ENCODE measurements at places on chromosomes 11 and 22. TPM values are rescaled to one million over a fixed set of nuclear protein-coding genes. Genes with fewer than 3 reads are reported as not detected.

Gene CATSPER1
- not detected for total RNA-seq

Gene OR52H1
- 0.10 TPM for total RNA-seq

Gene OR5A2
- total RNA-seq: not detected

DNA sequence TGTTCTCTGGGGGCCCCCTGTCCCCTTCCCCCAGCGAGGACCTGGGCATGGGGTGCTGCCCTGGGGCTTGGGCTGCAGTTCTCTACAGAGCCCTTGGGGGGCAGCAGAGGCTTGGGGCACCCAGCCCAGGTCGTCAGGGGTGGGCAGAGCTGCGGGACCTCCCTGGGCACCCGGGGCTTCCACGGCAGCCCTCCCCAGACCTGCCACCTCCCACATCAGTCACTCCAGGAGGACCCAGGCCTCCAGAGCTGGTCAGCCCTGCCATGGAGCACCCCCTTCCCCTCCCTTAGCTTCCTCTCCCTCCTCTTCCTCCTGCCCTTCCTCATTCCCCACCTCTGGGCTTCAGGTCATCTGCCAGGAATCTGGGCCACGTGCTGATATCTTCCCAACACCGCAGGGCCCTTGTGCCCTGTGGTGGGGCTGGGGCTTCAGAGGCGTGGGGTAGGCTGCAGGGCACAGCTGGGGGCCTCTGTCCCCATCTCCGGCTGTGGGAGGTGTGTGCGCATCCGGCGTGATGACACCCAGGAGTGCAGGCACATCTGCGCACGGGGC lies 5.8 kb downstream of the TSPAN4 start:
- no peak for DNase-seq

- DNase-seq: no peak
These were observed 35.0 kb upstream of the BMAL1 start for GRCh38 chr11:13242564-13242963.

GRCh38 chr22:24002851-24003250 lies 2.4 kb downstream of the GSTT4 start:
- DNase-seq: no peak

GRCh38 chr11:8760896-8761295 lies 78.3 kb downstream of the RPL27A start:
- DNase-seq: no peak

GRCh38 chr11:1019321-1019910 lies 17.1 kb downstream of the MUC6 start:
- DNase-seq: no peak

- DNase-seq: peak; percentile 24
These were observed 344.9 kb downstream of the SOX6 start for GRCh38 chr11:16011396-16011795.

- no peak for DNase-seq
These were observed 24.5 kb upstream of the DGKZ start for GRCh38 chr11:46322759-46323158.

- no peak for DNase-seq
These were observed 30.0 kb upstream of the FLI1 start for GRCh38 chr11:128663824-128664223.

DNA sequence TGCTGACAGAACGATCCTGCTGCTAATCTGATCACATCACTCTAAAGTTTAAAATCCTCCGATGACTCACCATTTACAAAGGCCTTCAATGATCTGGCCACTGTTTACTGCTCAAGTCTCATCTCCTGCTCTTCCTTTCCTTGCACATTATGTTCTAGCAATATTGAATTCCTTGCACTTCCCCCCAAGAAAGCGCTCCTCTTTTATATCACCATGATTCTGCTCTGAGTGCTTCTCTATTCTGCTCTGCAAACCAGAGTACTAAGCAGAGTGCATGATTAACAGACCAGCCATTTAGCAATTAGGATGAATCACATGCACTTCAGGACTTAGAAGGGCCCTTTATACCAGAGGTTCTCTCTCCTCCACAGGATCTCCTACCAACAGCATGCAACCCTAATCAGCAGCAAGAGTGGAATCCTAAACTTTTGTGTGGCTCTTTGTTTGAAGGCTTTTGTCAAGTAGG lies 1122.8 kb upstream of the CCDC90B start:
- peak; percentile 70 for DNase-seq

GRCh38 chr22:19762568-19763457 lies 2.2 kb downstream of the TBX1 start:
- DNase-seq: no peak

DNA sequence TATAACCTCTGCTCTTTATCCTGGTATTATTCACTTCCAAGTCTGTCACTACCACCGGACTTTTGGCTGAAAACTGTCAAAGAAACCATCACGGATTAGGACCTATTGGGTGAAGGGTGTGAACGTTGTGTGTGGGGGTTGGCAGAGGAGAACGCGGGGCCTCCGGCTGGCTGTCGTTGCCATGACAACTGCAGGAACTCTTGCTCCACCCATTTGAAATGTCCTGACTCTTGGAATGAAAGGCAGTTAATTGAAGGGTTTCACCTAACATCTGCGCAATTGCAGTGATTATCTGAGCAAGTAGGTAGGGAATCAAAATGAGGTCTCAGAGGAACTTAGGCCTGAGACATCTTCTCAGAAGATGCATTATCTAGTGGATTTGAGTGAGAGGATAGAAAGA lies 60.9 kb upstream of the CLMP start:
- DNase-seq: no peak

Measured in renal cortical epithelial cell (primary cell).